ENCODE measurements at places on chromosomes 13 and 19.
A peak's percentile ranks its signal among the peaks of the same experiment; 100 is the strongest.

DNA sequence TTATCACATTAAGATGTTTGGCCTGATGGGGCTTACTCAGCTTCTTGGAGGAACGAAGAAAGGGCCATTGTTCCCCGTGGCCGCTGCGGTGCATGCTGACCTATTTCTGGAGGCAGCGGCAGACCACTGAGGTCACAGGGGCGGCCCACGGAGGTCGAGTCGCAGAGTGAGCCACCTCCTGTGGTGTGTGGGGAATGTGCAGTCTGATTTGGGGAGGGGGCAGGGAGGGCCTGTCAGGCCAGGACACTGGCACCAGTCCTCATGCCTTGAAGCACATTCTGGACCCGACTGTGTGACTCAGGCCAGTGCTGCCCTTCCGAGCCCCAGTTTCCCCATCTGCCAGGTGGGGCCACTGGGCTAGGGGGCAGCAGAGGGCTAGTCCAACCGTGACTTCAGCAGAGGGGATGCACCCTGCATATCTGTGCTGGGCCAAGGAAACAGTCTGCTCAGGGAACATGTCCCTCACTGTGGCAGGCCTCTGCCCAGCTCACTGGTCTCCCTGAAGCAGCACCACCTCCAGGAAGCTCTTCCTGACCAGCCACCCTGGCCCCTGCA is 6.3 kb downstream of the SLC7A10 start:
- DNase-seq, result no peak

DNA sequence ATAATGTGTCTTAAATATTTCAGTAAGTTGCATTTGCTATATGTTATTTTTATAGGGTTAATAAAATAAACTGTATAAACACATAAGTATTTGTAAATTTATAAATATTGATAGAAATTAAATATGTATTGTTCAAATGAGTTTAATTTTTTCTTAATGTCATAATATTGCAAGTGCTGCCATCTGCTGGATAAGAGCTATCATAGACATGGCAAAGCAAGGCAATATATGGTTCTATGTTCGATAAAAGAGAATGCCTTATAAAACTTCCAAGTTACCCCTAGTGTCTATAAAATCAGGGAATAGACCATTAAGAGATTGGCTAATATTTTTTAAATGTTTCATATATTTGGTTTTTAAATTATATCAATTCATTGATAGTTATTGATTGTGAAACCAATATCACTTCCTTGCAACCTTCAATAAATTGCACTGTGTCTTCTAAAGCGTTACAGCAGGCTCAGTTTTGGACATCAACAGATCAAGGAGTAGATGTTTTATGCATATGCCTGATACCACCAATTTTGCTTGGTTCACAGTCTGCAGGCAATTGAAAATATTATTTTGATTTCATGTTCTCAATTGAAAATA is 29.0 kb upstream of the SLITRK6 start:
- no peak for DNase-seq

- peak; percentile 92 for DNase-seq
Measured at GRCh38 chr19:934865-935479, 9.1 kb downstream of the ARID3A start.

GRCh38 chr19:55467236-55468053 is 2.9 kb upstream of the C19orf85 start:
- peak; percentile 82 for DNase-seq

DNA sequence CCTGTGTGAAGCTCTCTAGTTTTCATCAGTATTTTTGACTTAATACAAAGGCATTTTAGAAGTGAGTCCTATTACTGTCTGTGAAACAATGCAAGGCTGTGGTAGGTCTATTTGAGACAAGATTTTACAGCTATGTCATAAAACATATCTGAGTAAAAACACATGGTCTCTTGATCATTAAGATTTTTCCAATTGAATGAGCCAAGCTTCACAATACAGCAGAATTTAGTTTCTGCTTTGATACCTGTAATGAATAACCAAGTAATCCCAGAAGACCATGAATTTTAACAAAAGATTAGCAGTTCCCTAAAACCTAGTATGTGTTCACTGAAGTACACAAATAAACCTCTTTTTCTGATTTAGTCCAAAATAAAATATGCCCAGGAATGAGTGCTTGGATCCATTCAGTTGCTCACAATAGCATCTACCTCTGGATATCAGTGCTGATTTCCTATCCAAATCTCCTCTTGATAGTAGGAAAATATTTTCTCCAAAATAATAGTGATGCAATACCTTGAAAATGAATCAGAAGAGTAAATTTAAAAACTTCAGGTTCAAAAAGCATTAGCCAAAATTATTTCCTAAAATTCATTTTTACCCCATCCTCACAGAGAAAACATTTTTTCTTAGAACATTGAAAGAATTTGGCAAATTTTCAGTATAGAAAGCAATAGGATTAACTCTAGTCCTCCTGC is 533.5 kb upstream of the SGCG start:
- DNase-seq, result no peak

- no peak for DNase-seq
Measured at GRCh38 chr13:55963934-55964333, 1176.8 kb upstream of the PRR20A start.

DNA sequence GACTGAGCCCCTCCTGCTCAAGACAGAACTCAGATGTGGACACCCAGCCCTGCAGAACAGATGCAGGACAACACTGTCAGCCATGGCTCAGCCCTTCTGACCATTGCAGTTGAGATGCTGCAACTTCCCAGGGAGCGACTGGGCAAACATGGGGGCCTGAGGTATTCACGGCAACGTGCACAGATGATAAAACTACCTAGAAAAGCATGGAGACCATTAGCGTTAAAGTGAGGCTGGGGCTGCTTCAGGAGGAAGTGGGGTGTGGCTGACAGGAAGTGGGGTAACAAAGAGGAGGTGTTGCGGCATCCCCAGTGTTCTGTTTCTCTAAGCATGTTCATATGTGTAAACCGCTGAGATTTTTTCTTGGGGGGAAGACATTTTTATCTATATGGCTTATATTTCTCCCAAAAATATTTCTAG is 1.3 kb upstream of the SIGLEC9 start:
- no peak for DNase-seq

- no peak for DNase-seq
Measured at GRCh38 chr19:7265963-7266362, 28.3 kb downstream of the INSR start.

DNA sequence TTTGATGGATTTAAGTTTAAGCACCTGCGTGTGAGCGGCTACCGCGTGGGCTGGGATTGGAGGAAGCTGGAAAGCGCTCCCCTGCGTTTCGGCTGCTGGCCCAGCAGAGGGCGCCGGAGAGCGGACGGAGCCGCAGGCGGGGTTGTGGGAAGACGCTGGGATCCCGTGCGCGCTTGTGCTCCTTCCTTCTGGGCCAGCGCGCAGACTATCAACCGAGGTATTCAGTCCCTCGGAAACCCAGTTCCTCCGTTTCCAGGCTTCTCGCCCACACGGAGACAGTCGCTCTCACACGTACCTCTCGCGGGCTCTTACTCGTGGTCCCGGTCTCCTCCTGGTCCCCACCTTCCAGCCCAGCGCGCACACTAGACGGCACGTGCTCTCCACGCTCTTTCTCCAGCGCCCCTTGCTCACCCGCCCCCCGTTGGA is 28.8 kb downstream of the EPN1 start:
- no peak for DNase-seq

DNA sequence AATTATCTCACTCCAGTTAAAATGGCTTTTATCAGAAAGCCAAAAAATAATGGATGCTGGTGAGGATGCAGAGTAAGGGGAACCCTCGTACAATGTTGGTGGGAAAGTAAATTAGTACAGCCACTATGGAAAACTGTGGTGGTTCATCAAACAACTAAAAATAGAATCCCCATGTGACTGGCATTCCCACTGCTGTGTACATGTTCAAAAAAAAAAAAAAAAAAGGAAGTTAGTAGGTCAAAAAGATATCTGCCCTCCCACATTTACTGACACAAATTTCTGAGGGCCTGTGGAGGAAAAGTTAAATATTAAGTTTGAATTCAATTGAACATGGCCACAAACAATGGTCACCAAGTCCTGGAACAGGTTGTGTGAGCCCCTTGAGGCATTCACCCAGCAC is 9.8 kb upstream of the ZSCAN5A start:
- DNase-seq, result no peak

- no peak for DNase-seq
Measured at GRCh38 chr13:114145722-114146121, 13.3 kb upstream of the RASA3 start.

- no peak for DNase-seq
Measured at GRCh38 chr19:44512326-44513298, 12.3 kb upstream of the ZNF180 start.

DNA sequence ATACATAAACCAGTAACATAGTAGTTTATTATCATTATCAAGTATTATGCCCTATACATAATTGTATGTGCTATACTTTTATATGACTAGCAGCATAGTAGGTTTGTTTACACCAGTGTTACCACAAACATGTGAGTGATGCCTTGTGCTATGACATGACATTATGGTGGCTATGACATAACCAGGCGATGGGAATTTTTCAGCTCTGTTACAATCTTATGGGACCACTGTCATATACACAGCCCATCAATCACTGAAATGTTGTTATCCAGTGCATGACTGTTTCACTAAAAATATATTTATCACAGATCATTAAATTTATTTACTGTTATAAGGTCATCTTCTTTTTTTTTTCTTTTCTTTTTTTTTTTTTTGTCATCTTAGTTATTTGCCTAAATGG is 674.5 kb downstream of the PCDH17 start:
- DNase-seq, result no peak
